ENCODE measurements at places on chromosomes 12 and 14.
A peak's percentile ranks its signal among the peaks of the same experiment; 100 is the strongest.

GRCh38 chr14:52008136-52008535 lies 18.8 kb downstream of the RTRAF start:
- DNase-seq: no peak

DNA sequence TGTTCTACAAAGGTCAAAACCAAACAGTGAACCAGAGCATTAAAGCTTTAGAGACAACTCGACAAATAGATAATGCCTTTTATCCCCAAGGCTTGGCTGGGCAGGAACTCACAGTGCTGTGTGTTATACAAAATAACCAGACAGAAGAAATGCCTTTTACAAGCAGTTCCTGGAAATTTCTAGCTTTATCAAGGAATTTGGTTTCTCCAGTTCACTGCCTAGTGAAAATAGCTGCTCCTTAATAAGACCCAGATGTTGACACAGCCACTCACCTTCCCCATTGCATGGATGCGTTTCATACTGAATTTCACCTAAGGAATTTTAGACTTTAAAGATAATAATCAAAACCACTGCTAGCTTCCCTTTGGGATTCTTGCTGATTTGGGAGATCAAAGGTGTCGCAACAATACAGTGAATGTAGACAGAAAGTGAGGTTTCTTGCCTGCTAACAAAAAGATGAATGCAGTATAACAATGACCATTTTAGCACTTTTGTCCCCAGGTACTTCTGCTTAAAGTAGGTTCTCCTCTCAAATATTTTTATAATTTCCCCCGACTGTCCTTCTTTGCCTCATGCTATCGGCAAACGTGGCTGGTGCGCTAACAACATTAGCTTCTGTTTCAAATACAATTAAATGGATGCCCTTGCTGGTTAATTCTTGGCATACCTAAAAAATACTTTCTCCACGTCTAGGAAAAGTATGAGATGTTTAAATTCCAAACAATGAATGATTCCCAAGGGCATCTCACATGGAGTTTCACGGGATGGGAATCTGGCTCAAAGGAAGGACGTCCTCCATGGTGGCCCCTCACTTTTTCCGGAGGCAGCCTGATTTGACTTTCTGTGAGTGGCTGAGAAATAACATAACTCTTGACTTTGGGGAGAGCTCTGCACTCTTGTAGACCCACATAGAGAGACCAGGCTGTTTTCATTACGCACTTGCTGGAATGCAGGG lies 162.4 kb downstream of the C12orf75 start:
- no peak for DNase-seq

DNA sequence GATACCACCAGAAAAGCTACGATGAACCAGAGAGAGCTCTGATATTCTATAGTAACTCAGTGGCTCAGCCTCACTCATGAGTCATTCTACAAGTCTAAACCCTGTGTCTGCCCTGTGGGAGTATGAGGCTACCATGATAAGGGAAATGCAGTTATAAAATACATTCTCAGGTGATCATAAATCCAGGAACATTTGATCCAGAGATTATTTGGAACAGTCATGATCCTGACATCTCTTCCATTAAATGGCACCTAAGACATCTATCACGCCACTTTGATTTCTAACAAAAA lies 202.6 kb upstream of the RASSF8 start:
- no peak for DNase-seq

- no peak for DNase-seq
Observed at GRCh38 chr12:100199347-100200149, 1.1 kb upstream of the ACTR6 start.

- no peak for DNase-seq
Observed at GRCh38 chr14:97688631-97689336, 891.6 kb downstream of the VRK1 start.

DNA sequence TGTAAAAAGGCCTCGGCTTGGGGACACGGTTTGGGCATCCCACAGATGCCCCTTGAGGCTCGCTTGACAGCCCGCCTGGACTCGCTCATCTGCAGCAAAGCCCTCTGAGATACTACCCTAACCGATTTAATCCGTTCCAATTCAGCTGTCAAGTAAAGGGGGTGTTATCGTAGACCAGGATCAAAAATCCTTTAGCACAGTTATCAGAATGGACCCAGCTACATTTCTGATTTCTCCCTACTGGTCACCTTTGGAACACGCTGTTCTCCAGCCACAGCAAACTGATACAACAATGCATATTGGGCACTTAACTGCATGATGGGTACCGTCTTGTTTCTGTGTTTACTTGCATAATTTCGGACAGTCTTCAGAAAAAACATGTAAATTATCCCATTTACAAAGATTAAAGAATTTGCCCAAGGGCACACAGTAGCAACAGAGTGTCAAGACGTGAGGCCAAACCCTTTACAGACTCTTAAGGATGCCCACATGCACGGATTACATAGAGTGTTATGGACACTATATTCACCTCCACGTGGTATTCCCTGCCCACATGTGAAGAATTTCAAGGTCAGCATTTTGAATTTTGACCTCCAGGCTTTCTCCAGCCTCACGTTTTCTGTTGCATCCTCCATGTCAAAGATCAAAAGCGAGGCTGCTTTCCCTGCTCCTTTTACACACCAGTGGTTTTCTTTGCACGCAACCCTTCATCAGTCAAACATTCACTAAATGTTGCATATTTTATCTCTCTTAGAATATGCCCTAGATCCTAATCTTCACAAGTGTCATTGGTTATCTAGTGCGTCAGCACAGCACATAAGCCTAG lies 3.2 kb upstream of the DUSP6 start:
- no peak for DNase-seq

GRCh38 chr12:48629541-48629940 lies 52.5 kb downstream of the KANSL2 start:
- no peak for DNase-seq

DNA sequence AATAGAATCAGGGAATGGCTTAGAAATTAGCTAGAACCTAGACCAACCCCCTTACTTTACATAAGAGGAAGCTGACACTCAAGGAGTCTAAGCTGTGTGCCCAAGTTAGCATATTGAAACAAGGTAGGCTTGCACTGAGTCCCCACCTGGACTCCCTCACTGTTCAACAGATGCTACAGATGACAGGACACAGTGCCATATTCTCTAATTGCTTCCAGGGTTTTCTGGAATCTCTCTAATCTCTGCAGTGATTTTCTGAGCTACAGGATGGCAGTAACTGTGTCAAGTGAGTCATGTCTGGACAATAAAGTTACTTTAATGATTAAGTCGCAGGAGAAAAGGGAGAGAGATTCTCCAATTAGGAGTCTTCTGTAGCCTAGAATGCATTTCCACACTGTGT lies 35.8 kb downstream of the AKAP6 start:
- DNase-seq: no peak

DNA sequence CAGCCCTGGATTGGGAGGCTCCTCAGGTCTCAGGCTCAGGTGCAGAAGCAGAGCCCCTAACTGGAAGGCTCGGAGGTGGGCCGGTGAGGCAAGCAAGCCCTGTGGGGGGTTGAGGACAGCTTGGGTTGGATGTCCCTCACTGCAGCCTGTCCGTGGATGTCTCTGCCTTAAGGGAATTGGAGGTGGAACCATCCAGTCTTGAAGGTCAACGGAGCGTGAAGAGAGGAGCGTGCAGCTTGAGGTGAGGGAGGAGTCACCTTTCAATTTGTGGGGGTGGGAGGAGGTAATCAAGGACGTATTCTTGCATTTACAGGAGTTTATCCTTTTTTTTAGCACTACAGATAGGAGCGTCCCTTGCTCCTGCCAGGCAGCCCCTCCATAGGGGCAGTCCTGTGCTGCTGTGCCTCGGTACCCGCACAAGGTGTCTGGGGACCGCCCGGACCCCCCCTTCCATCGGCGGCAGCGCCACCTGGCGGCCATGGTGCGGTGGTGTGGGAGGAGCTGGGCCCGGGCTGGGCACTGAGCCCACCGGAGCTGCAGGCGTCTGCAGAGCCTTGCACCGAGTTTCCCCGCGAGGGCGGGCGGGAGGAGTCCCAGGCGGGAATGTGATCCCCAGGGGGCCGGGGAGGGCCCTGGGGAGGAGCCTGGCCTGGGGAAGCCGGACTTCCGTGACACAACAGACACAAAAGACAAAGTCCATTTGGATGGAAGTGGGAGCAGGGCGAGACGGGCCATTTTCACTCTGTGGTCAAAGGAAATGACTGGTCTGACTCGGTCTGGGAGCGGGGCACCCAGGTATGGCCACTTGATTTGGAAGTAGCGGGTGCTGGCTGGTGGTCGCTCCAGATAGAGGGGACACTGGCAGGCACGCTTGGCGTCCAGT lies 864 bp downstream of the DNAJC22 start:
- peak; percentile 98 for DNase-seq

GRCh38 chr12:54392485-54393206 lies 8.1 kb upstream of the ZNF385A start:
- no peak for DNase-seq

GRCh38 chr14:37888234-37888633 lies 292.8 kb downstream of the TTC6 start:
- DNase-seq: no peak

DNA sequence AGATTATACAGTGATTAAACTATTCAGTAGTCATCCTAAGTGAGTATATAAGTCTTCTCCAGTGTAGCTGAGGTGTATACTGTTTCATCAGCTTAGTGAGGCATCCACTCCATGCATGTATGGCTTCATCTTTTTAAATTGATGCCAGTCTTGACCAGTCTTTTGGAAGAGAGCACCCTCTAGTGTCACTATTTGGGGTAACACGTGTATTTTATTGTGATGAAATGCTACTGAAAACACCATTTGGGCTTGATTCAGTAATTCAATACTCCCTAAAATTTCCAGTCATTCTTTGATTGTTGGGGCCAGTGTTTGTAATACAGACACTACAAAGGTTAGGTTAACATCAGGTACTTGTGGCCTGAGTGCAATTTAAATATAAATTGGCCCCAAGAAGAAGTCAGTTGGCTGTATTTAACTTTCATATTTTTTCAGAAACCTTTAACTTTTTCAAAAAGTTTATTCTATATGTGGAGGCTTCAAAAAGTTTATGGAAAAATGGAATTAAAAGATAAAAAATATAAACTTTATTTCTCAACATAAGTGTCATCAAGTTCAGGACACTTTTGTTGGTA lies 35.3 kb downstream of the MIPOL1 start:
- DNase-seq: no peak

- DNase-seq: peak; percentile 99
Observed at GRCh38 chr12:57621497-57622292, 10.5 kb downstream of the ARHGEF25 start.

DNA sequence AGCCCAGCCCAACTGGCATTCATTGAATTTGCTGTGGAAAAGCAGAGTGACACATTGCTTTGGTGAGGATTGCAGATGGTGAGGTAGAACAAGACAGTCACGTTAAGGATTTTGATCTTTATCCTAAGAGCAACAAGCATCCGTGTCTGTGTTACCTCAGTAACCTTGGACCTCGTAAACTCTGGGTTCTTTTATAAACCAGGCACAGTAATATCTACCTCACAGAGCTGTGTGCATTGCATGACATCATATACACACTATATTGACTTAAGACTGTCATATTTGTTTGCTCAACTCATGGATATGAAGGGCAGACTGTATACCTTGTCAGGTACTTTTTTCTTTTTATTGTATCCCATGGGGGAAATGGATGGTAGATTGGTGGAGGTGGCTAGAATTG lies 156.2 kb downstream of the ETV6 start:
- DNase-seq: no peak

DNA sequence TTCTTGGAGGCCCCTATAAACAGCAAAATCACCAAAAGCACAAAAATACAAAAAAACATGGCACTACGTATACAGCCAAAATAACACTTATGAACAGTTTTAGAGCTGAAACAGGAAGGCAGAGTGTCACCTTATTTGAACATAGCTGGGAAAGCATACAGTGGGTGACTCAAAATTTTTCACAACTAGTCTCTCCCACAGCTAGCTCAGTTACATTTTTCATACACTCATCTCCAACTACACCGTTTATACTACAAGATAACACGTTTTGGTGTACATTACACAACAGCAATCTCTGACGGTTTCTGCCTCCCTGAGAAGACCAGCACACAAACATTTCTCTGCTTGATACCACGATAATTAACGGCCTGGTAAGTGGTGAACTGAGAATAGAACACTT lies 2.9 kb downstream of the RAD52 start:
- no peak for DNase-seq

- DNase-seq: no peak
Observed at GRCh38 chr14:104974146-104974541, 4.0 kb downstream of the AHNAK2 start.

DNA sequence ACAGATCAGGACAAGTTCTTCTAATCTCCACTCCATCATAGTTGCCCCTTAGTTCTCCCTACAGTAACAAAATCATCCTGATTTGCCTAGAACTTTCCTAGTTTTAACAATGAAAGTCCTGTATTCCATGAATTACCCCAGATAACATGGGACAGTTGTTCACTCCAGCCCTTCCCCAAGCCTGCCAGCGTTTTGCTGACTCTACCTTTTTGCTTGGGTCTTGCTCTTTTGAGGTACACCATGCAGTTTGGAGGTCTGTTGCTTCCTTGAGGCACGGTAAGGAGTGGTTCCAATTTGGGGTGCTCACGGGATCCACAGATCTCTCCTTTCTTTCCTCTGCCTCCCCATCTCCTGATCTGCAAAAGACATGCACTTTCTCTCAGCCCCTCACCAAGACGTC lies 61.6 kb upstream of the DYRK2 start:
- DNase-seq: no peak

DNA sequence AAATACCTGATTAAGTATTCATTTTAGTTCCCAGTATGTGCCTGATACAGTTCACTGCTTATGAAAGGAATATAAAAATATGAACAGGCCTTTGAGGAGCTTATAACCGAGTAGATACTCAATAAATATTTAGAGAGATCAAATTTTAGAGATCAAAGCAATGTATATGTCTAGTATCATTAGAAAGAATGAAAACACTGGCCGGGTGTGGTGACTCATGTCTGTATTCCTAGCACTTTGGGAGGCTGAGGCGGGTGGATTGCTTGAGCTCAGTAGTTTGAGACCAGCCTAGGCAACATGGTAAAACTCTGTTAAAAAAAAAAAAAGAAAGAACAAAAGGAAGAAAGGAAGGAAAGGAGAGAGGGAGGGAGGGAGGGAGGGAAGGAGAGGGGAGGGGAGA lies 113.2 kb upstream of the EEA1 start:
- DNase-seq: no peak

DNA sequence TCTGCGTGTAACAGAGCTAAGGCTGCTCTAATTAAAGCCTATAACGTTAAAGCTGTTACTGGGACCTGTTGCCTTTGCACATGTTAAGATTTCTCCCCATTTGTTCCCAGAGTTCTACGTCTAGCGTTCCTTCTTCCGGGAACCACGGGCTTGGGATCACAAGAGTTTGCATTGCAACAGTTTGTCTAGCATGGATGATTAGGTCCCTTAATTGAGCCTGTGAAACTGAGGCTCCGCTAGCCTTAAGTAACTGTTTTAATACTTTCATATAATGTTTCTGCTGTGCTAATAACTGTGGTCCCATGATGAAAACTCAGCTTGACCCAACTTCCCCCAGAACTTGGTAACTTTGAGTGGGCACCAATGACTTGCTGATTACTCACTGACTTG lies 16.7 kb upstream of the LYZ start:
- DNase-seq: no peak

GRCh38 chr14:89303456-89304435 lies 113.3 kb downstream of the FOXN3 start:
- no peak for DNase-seq

All from GOT3 (cell line).